Forelimb muscle (tissue), 1 donor: ENCODE measurements at places on chromosomes 6 and 20.

GRCh38 chr6:116557893-116558292, 4.3 kb downstream of the CALHM4 start:
- no peak for DNase-seq

GRCh38 chr6:162751211-162751859, 23.6 kb downstream of the PACRG start:
- DNase-seq: no peak

DNA sequence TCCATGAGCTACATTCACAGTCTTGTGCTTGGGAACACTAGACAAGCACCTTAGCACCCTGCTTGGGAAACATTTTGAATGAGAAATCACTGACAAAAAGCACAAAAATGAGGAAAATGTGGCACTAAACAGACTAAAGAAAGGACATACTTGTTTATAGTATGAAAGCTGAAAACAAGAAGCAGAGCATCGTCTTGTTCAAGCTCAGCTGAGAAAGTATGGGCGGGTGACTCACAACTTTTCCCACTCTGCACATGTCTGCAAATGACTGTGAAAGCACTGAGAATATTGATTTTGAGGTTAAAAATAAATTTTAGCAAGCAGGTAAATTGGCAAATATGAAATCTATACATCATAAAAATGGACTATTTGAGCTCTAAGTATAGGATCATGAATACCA, 725.3 kb downstream of the COL12A1 start:
- no peak for DNase-seq

GRCh38 chr6:155628306-155628705, 172.7 kb upstream of the NOX3 start:
- DNase-seq: no peak

DNA sequence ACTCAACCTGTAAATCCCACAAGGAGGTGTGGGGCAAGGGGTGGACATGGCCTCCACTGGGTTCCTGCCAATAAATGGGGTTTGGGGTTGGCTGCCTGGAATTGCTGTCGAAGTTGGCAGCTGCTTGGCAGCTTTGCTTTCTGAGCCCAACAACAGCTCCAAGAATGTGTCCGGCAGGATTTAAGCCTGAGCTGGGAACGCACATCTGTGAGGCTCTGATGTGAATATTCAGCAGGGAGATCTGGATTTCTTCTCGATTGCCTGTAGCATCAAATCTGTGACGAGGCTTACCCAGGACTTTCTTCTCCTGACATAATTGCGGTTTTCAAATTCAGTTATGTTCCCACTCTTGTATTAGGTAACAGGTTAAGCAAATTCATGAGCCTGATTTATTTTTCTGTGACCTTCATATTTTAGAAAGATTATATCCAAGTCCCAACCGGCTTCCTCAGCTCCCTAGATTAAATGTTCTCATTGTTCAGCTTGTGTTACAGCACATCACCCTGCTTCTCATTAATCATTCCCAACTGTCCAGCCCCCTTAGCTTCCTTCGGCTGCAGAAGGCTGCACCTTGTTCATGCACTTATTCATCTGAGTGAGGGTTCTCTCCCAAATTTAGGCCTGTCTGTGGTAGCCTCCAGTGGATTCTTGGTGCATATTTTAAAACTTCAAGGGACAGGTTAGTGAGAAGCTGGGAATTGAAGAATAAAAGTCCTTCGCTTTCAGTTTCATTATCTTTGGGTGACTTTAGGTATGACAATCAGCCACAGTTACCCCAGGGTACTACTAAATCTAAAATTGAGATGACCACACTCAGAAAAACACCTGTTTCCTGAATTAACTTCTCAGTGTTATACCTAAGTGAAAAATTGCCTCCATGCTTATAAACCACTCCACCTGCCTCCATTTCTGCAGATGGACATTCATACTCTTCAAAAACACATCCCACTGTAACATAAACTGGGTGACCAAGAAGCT, 310.0 kb downstream of the ESR1 start:
- no peak for DNase-seq

- DNase-seq: no peak
Measured at GRCh38 chr6:16238057-16238962, at the start of gene GMPR. Gene GMPR, plus strand, starts transcription at chr6:16238587. Its CDS starts 107 bp downstream, at chr6:16238694.

DNA sequence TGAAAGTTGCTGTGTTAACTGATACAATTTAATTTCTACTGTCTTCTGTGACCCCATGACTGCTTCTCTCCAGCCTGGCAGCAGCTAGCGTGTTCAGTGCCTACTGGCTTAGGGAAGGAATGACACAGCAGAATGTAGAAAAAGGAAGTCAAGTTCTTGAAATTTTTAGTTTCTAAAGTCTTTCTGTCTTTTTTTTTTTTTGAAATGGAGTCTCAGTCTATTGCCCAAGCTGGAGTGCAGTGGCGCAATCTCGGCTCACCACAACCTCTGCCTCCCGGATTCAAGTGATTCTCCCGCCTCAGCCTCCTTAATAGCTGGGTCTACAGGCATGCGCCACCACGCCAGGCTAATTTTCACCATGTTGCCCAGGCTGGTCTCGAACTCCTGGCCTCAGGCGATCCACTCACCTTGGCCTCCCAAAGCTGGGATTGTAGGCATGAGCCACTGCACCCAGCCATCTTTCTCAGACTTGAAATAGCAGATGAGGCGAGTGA, 39.3 kb downstream of the PCNA start:
- DNase-seq: no peak

GRCh38 chr6:82015526-82015925, 232.0 kb downstream of the IBTK start:
- no peak for DNase-seq

DNA sequence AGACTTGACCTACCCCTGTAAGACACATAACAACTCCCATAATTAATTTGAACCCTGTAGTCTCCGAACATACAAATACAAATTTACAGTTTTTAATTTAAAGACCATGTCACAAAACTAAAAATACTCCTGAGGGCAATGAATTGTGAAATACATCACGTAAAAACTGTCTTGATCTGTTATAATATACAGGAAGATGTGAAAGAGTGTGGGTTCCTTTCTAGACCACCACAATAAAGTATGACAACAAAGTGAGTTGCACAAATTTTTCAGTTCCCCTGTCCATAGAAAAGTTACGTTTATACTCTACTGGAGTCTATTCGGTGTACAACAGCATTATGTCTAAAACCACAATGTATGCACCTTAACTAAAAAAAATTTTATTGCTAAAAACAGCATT, 11.0 kb upstream of the BLOC1S5 start:
- DNase-seq: no peak

DNA sequence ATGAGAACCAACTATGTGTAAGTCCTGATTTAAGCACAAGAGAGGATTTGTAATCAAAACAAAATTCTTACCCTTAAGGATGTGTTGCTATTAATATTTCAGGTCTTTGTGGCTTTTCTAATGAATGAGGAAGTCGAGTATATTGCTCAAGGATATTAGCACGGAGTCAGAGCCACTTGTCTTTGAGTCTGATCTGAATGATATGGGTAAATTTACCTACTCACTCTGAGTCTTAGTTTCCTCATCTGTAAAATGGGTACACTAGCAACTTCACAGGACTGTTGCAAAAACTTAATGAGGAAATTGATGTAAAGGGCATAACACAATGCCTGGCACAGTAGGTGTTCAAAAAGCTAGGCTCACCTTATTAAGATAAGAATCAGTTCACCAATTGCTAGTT, 30.0 kb upstream of the QKI start:
- DNase-seq: no peak

DNA sequence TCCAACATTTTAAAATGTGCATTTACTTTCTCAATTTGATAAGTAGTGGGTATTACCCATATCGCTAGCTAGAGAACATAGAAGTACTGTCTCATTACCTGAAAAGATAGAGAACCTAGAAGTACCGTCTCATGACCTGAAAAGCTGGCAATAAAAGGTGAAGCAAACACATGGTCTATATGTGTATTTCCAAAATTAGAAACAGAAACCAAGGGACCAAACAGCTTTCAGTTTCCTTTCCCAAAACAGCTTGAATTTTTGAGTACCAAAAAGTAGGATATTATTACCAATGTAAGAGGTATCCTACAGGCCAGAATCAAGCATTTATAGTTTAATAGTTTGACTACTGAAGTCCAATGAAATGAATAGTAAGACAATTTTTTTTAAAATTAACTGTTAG, 77.2 kb downstream of the KIF13A start:
- DNase-seq: no peak

- DNase-seq: peak; percentile 22
Measured at GRCh38 chr6:134115715-134116074, 63.3 kb upstream of the SLC2A12 start.

GRCh38 chr6:97668716-97669115, 385.7 kb upstream of the MMS22L start:
- no peak for DNase-seq

DNA sequence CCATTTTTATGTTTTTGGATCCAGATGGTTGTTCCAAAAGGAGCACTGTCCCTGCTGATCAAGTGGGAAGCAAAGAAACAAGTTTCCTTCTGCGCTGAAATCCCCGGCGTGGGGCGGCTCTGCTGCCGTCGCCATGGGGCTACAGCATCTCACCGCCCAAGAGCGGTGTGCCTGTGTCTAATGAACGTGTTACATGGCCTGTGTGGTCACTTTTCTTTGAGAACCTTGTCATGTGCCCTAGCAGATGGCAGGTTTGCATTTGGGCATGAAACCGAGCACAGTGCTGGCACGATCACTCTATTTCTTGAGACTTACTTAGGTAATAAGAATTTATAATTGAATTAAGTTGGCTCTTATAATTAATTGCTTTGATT, 51.9 kb downstream of the ZDHHC14 start:
- DNase-seq: no peak

DNA sequence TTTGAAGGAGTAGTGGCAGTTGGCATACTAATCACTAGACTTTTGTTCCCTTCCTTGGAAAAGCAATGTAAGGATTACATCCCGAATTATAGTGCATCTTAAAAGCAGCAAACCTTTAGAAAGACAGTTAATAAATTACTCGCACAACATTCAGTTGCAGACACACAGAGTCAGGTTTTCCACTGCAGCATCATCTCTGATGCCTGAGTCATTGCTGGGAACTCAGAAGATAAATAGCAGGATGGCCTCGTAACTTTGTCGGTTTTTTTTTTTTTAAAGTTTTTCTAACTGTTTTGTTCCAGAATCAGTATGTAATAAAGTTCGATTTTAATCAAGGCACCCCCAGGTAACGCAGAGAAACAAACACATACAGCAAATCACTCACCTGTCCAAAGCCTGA, 34.3 kb downstream of the GJA10 start:
- no peak for DNase-seq

DNA sequence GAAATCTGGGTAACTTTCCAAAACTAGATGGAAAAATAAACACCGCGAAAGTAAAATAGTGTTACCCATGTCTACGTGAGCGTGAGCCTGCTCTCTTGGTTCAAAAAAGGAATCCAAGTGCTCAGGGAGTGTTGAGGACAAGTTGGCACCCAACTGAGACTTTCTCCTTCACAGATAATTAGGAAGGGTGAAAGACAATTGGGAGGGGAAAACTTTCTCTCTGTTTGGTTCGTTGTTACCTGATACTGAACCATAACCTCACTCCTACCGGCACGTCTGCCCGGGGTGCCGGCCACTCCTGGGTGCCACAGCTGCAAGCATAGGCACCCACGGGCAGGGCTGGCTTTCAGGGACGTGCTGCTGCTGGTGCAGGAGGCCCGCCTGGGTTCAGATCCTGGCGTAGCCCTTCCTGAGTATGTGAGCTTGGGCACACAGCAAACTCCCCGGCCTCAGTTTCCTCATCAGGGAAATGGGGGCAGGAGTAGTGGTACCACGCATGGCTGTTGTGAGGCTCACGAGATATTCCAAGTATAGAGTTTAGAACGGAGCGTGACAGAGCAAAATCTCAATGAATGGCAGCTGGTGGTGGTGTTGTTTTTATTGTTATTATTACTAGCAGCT, 38.2 kb upstream of the PMEPA1 start:
- DNase-seq: no peak

DNA sequence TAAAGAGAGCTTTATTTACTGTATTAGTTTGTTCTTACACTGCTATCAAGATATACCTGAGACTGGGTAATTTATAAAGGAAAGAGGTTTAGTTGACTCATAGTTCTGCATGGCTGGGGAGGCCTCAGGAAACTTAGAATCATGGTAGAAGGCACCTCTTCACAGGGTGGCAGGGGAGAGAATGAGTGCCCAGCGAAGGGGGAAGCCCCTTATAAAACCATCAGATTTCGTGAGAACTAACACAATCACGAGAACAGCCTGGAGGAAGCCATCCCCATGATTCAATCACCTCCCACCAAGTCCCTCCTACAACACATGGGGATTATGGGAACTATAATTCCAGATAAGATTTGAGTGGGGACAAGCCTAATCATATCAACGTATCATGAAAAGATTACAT, 27.2 kb downstream of the ARID1B start:
- no peak for DNase-seq

DNA sequence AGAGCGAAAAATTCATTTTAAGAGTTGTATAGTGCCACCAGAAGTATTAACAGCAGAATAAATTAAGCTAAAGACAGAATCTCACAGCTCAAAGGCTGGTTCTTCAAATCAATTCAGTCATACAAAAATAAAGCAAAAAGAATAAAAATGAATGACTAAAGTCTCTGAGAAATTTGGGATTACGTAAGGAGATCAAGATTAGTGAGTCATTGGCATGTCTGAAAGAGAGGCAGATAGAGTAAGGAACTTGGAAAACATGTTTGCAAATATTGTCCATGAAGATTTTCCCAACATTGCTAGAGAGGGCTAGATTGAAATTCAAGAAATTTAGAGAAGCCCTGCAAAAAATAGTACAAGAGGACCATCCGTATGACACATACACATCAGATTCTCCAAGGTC, 1413.9 kb upstream of the ADGRB3 start:
- DNase-seq: no peak

DNA sequence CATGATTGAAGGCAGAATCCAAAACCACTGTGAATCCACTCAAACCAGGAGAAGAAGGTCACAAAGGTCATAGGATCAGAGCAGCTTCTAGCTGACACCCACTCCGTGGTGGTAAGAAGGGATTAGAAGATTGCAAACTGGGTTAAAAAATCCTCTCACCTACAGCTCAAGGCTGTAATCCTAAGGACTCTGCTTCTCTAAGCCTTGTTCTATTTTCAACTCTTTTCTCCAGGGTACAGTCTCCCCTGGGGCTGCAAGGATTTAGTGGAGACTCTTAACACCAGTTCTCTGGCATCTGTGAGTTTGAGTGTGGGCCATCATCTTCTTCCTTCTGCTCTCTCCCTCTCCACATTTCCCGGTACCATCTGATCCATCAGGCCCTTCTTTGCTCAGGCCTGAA, at the start of gene GUCA1A:
GUCA1A (plus strand) TSS at position 264 of the 400 bp plus-strand sequence. CDS start 250 bp downstream, outside the sequence.
- no peak for DNase-seq

- no peak for DNase-seq
Measured at GRCh38 chr6:166951670-166952060, 4.7 kb downstream of the RNASET2 start.

DNA sequence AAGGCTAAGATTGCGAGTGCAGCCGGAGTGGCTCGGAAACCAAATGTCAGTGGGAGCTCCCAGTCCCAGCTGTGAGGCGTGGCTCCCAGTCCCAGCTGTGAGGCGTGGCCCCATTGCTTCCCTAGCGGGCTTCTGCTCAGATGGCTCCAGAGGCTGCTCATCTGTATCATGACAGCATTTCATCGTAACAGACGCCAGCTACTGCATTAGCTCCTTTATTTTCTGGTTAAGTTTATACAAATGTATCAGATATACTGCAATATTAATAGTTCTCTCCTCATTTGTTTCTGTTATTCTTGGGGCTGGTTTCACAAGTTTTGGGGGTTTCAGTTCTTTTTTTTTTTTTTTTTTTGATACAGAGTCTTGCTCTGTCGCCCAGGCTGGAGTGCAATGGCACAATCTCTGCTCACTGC, 34.7 kb upstream of the TBXT start:
- no peak for DNase-seq

GRCh38 chr6:148177589-148178233, 164.9 kb upstream of the SASH1 start:
- peak; percentile 25 for DNase-seq
